Posterior cingulate gyrus (tissue), 11 donors: ENCODE measurements at places on chromosomes 16 and 17.

GRCh38 chr17:58183514-58183913 is 9.0 kb upstream of the EPX start:
- no peak for DNase-seq

GRCh38 chr17:17239832-17240231 is 2.9 kb upstream of the FLCN start:
- DNase-seq, result no peak

GRCh38 chr17:63439687-63440086 is 6.4 kb downstream of the CYB561 start:
- DNase-seq, result no peak

DNA sequence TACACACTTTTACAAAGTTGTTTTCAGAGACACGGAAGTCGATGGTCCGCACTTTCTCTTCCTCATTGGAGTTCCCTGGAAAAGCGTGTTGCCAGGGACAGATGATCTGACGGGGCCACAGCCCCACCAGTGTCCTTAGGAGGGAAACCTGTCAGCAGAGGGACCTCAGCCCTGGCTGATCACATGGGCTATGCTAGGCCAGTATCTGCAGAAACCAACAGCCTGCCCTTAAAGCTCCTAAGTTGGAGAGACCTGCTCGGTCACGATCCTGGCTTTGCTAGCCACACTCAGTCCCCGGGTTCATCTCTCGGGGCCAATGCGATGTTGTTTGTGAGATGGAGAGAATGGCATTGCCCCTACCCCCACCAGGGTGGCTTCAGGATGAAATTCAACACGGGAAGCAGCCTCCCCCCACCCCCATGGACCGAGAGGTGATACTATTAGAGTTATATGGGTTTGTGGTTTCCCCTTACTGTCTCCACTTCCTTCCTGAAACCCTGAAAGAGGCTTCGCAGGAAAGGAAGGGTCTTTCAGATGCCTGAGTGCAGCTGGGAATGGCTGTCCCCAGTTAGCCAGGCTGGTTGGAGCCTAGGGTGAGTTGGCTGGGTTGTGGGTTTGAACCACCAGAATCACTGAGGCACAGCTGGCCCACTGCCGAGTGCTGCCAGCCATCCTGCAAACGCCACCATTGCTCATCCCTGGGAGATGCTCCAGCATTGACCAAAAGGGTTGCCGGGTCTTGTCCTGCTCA is 16.6 kb downstream of the RMI2 start:
- DNase-seq, result no peak
